LHCN-M2 (cell line): ENCODE measurements at places on chromosomes 13 and 19.

DNA sequence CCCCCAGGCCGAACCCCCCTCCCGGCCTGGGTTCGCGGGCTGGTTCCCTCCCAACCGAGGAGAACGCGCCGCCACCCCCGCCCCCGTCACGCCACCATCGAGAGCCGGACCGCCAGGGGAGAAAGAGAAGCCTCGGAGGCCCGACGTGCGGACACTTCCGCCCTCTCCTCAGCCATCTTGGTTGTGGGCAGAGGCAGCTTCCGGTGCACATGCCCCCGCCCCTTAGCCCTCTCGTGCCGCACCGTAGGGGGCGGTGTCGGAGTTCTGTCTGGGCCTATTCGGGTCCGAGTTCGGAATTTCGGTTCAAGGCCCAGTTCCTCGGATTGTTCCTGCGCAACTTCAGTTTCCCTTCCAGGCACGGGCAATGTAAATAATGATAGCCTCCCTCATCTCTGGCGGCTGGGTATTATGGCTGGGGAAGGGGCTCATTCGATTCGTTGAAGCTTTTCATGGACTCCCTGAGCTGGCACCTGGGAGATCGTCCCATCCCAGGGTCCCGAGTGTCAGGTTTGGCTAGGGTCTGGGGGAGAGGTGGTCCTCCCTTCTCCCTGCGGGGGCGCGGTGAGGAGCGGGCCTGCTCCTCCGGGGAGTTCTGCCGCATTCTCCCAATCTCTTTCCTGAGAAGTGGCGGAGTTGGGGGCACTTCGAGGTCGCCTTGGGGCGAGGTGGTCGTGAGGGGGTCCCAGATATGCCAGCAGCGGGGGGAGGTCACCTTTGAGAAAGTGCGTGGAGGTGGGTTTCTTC, at the start of the genes IER2 and STX10:
TSS of gene IER2 (plus strand) at position 225 of the 744 bp plus-strand sequence. CDS start 2,776 bp downstream, outside the sequence.
TSS of gene STX10 (minus strand) at position 189 of the 744 bp plus-strand sequence. CDS start 202 bp downstream, outside the sequence.
- peak; percentile 93 for DNase-seq

DNA sequence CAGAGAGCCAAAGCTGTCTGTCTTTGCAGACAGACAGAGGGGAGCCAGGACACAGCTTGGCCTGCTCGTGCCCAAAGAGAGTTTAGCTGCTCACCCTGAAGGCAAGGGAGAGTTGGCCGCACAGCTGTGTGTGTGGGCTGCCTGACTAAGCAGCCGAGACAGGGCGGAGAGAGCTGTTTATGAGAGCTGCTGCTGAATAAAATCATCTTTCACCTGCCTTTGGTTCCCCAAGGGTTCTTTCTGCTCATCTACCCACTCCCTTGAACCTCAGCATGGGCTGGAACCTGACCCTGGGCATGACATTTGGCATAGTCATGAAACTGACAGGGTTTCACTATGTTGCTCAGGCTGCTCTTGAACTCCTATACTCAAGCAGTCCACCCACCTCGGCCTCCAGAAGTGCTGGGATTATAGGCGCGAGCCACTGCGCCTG, 98.2 kb downstream of the RBM26 start:
- DNase-seq = peak; percentile 68

DNA sequence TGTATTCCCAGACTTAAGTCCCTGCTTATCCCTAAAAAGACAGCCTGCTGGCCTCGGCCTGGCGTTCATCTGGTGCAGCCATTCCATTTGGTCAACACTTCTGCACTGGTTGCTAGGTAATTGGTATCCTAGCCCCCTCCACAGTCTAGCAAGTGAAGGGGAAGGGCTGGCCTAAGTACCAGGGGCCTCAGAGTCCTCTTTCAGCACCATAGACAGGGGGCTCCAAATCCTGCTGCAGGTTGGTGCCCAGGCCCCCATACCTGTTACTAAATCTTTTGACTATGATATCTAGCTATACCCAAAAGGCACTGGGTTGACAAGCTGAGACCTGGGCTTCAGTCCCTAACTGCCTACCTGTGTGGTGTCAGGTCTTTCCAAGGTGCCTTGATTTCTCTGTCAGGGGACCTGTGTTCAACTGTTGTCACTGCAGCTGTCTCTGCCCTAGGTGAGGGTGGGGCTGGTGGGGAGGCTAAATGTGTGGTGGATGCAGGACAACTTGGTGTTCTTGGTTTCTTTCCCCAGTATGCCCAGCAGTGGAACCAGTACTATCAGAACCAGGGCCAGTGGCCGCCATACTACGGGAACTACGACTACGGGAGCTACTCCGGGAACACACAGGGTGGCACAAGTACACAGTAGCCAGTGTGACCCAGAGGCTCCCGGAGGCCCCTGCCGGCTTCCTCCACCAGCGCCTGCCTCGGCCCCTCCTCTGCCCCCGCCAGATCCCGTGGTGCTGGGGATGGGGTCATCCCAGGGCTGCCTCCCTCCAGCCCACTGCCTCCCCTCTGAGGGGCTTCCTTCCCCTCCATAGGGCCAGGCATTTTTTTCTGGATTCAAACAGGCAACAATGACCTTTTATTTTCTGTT, 3.8 kb upstream of the CCDC97 start:
- DNase-seq = no peak

- no peak for DNase-seq
These were observed 747.4 kb downstream of the UQCRFS1 start for GRCh38 chr19:28465371-28466086.

GRCh38 chr19:16429066-16429758, 42.6 kb downstream of the EPS15L1 start:
- no peak for DNase-seq

DNA sequence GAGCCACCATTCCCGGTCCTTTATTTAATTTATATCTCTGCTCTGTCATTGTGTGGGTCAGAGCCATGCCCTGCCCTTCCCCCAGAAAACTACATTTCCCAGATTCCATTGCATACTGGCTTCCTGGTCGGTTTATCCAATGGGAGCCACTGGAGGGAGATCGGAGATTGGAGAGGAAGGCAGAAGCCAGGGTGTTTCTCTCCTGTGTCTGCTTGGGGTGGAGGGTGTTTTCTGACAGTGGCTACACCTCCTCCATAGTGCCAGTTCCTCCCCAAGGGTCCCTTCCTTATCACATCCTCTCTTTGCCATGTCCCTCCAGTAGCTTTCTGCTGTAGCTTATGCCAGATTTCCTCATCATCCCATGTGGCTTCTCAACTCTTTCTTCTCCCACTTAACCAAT, 19.0 kb downstream of the OLFM2 start:
- DNase-seq = peak; percentile 52

DNA sequence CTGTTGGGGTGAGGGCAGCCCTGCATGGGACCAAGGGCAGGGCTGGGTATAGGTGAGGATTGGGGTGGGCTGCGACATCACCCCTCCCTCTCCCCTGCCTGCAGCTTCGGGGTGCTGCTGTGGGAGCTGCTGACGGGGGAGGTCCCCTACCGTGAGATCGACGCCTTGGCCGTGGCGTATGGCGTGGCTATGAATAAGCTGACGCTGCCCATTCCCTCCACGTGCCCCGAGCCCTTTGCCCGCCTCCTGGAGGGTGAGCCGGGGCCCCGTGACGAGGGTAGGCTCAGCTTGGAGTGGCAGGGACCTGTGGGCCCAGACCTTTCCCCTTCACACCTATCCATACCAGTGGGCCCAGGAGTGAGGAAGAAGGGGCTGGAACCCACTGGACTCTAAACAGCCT, 13.2 kb downstream of the MAP3K10 start:
- no peak for DNase-seq

GRCh38 chr13:27678306-27679040, 56.8 kb downstream of the POLR1D start:
- peak; percentile 16 for DNase-seq

- no peak for DNase-seq
These were observed 9.0 kb upstream of the DMWD start for GRCh38 chr19:45801603-45802175.

DNA sequence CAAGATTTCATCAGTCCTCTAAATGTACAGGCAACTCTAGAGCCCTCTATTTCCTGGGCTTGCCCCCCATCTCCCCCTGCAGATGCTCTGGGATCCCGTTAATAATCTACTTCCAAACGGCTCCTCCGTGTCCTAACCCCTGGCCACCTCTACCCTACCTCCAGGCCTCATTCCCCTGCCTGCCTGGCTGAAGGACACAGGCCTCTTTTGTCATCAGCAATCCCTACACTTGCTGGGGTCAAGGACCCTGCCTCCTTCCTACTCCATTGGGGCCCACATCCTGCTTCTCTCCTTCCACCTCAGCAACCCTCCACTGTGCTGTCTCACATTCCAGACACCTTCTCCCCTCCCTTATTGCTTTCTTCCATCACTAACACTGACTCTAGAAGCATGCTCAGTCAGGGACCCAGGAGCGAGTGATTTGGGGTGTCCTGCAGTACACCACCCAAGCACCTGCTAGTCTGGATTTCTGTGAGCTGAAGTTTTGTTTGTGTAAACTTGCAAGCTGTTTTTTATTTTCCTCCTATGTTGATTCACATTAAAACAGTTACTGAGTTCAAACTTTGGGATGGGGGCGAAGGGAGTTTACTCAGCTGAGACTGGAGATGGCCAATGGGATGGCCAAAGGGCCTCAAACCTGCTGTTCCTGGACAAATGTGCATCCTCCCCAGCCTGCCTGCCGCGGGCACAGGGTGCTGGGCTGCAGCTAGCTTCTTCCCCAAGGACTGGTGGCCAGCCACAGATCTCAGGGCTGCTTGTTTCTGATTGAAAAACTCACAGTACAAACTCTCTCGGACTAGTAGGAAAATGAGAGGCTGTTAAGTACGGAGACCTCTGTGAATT, 314.7 kb downstream of the FOXO1 start:
- DNase-seq = no peak

DNA sequence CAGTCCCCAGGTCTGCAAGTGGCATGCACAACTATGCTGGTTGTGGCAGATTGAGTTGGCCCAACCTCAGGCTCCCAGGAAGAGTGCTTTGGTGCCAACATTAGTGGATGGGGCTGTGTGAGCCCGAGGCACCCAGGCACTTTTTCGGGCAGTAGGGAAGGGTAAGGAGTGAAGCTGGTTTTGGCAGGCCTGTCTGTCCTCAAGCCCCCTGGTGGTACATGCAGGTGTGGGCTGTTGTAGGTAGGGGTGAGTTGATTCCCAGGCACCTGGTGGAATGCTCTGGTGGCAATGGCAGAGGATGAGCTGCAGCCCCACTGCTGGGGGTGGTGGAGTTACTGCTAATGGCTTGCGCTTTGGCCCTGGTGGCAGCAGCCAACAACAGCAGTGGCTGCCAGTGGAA, 723.7 kb upstream of the SLITRK1 start:
- DNase-seq = no peak

- DNase-seq = no peak
These were observed 234.4 kb upstream of the RXFP2 start for GRCh38 chr13:31504918-31505317.

DNA sequence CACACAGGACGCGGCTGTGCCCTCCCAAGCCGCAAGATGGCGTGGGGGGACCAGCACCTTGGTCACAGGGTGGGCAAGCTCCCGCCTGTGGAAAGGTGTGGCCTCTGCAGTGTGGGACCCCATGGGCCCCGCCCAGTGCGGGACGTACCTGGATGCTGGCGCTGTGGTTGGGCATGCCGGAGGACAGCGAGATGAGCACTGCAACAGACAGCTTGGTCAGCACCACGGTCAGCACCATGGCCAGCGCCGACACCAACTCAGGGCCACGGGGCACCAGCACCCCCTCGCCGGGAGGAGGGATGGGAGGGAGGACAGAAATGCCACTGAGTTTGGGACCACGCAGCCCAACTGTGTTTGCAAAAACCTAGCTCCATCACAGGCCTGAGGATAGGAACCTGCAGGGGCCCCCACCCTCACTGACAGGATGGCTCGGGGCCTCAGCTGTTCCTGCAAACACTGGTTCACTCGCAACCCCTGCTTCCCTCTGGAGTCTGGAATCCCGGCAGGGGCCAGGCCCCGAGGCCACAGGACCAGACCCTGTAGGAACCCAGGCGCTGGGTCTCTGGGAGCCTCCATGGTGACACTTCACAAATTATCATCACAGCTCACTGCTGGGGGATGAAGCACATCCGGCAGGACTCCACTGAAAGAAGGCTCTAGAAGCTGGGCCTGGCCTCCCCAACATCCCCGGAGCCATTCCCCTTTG, 27.1 kb downstream of the IZUMO4 start:
- peak; percentile 7 for DNase-seq

DNA sequence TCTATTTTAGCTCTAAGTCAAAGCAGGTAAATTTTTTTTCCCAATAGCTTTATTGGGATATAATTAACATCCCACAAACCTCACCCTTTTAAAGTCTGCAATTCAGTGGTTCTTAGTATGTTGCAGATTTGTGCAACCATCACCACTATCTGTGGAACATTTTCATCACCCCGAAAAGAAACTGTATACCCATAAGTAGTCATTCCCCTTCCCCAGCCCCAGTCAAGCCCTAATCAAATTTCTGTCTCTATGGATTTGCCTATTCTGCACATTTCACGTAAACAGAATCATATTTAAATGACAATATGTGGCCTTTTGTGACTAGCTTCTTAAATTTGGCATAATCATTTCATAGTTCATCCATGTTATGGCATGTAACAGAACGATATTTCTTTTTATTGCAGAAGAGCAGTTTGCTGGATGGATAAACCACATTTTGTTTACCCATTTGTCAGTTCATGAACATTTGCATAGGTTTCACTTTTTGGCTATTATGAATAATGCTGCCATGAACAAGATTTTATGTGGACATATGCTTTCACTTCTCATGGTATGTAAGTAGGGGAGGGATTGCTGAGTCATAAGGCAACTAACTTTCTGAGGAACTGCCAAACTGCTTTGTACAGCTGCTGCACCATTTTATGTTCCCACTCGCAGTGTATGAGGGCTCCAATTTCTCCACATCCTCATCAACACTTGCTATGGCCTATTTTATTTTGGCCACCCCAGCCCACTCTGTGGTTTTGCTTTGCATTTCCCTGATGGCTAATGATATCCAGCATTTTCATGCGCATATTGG, 10.9 kb downstream of the SLC46A3 start:
- DNase-seq = peak; percentile 90

GRCh38 chr13:31073859-31074718, 87.6 kb downstream of the HSPH1 start:
- DNase-seq = peak; percentile 42

- peak; percentile 51 for DNase-seq
These were observed 1.5 kb downstream of the ILF3 start for GRCh38 chr19:10655457-10656312.

- DNase-seq = no peak
These were observed 2748.8 kb upstream of the PCDH20 start for GRCh38 chr13:64164435-64164834.

GRCh38 chr13:113499936-113500335, 9.4 kb upstream of the DCUN1D2 start:
- DNase-seq = peak; percentile 38

- DNase-seq = peak; percentile 9
These were observed at the start of gene PRKCG for GRCh38 chr19:53881482-53882390. Gene PRKCG (plus strand): TSS chr19:53882197. CDS start chr19:53882495, 298 bp downstream.

GRCh38 chr13:87894059-87894458, 222.9 kb downstream of the SLITRK5 start:
- DNase-seq = no peak

GRCh38 chr13:113295776-113296175, 1.3 kb upstream of the LAMP1 start:
- DNase-seq = no peak

DNA sequence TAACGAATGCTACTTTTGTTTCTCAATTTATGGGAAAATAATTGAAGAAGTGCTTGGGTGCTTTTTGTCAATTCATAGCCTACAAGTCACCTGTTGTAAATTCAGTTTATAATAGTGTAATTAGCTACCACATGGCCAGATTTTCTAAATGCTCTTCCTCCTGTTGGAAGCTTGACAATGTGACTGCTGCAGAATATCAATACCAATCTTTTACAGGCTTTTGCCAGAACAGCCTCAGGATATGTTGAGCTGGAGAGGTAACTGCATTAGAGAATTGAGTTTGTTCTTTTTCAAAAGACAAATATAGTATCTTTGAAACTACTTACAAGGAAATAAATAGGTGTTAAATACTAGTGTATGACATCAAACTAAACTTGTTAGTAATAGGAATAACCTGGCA, 277.8 kb downstream of the POU4F1 start:
- DNase-seq = no peak
